ENCODE measurements at places on chromosomes 4 and X. TPM values are rescaled to one million over a fixed set of nuclear protein-coding genes. Genes with fewer than 3 reads are reported as not detected.

The EXOSC9 gene
- 41.3 TPM for total RNA-seq

The TKTL2 gene
- 0.33 TPM for total RNA-seq

The MAMLD1 gene
- total RNA-seq, result 5.6 TPM

The CC2D2A gene
- 82.1 TPM for total RNA-seq

The ARMCX2 gene
- 87.9 TPM for total RNA-seq

The EFHC2 gene
- 4.4 TPM for total RNA-seq
